Keratinocyte (primary cell): ENCODE measurements at places on chromosomes 12 and 14. TPM values are rescaled to one million over a fixed set of nuclear protein-coding genes. Genes with fewer than 3 reads are reported as not detected.

CLEC6A gene
- polyA plus RNA-seq: not detected in 3 replicates

RPL41 gene
- 7,566 to 10,481 TPM (median 10,062 TPM) in 3 replicates for polyA plus RNA-seq

- no peak for DNase-seq
- H3K4me3 ChIP-seq: no peak overlapping the region
- no peaks in the 10 kb centered on the region for H3K27me3 ChIP-seq
- H3K4me1 ChIP-seq: peaks cover 29% of the 10 kb centered on the region
- H3K36me3 ChIP-seq: no peaks in the 10 kb centered on the region
These were observed 125.4 kb downstream of the TMX1 start for GRCh38 chr14:51365241-51365965.

DNA sequence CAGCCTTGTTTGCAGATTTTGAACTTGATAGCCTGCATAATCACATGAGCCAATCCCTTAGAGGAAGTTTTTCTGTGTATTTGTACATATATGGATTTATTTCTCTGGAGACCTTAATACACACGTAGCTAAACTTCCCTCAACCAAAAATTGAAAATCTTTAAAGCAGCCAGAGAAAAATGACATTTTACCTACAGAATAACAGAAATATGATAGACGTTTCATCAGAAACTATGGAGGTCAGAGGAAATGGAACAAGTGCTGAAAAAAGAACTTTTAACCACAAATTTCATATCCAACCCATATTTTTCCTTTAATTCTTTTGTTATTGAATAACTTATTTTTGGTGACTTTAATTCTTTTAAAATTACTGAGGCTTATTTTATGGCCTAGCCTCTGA lies 177.7 kb downstream of the CCDC91 start:
- H3K36me3 ChIP-seq: peaks cover 3% of the 10 kb centered on the region
- H3K4me3 ChIP-seq: no peak overlapping the region
- no peak for DNase-seq
- H3K27ac ChIP-seq: no peak overlapping the region
- no peaks in the 10 kb centered on the region for H3K27me3 ChIP-seq

DNA sequence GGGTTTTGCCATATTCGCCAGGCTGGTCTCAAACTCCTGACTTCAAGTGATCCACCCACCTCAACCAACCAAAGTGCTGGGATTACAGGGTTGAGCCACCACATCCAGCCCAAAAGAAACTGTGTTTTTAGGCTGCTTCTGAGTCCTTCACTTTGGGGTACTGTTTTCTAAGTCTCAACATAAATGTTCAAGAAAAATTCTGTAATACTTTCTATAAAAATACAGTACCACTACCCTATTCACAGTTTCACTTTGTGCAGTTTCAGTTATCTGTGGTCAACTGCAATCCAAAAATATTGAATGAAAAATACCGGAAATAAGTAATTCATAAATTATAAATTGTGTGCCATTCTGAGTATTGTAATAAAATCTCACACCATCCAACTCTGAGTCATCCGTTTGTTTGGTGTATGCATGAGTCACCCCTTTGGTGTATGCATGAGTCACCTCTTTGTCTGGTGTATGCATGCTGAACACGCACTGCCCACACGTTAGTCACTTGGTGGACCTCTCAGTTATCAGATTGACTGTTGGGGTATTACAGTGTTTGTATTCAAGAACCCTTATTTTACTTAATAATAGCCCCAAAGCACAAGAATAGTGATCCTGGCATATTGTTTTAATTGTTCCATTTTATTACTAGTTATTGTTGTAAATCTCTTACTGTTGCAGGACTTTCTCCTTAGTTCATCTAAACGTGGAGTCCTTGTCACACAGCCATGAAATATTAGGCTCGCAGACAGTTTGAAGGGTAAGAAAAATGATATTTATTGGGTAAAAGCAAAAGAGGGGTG lies 190.2 kb downstream of the FSCB start:
- H3K36me3 ChIP-seq: no peaks in the 10 kb centered on the region
- H3K27ac ChIP-seq: peak overlapping the region; percentile 84

- H3K4me3 ChIP-seq: no peak overlapping the region
- no peak overlapping the region for H3K27ac ChIP-seq
- H3K36me3 ChIP-seq: no peaks in the 10 kb centered on the region
- H3K27me3 ChIP-seq: no peaks in the 10 kb centered on the region
- DNase-seq: no peak
These were observed 63.9 kb downstream of the BEGAIN start for GRCh38 chr14:100523131-100523842.

- peaks cover 22% of the 10 kb centered on the region for H3K36me3 ChIP-seq
- H3K4me3 ChIP-seq: no peak overlapping the region
- peak; percentile 19 for DNase-seq
- H3K4me1 ChIP-seq: peaks cover 53% of the 10 kb centered on the region
- no peaks in the 10 kb centered on the region for H3K27me3 ChIP-seq
- no peak overlapping the region for H3K27ac ChIP-seq
These were observed 24.2 kb upstream of the LRP1-AS start for GRCh38 chr12:57171668-57172067.

DNA sequence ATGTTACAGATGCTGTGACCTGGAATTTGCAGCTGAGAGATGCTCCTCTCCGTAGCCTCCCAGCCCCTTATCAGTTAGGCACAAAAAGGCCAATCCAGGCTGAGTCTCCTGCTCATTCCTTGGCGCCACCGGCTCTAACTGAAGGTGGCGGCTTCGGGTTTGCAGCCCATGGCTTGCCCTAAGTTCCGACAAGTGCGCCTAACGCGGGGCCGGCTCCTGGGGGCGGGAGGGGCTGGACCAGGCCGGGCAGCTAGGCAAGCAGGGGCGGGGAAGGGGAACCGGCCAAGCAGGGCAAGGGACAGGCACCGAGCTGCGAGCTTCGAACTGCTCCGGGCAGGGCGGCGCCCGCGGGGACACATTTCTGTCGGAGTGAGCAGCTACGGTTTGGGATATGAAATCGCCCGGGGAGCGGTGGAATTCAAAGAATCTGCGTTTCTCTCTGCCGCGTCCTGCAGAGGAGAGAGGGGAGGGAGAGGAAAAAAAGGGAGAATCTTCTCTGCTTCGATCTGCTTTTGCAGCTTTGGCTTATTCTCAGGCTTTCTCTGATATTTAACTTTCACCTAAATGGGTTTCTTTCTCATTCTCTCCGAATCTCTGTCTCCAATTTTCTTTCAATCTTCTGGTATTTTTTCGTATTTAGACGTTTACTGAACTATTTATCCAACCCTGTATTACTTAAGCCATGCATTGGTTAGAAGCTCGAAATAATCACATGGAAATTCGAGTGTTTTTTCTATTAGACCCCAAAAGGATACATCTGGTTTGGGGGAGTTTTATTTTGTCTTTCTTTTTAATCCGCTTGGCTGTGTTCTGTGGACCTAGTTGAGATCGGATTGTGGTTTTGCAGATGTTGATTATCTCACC lies 1.6 kb upstream of the HOXC12 start:
- H3K4me3 ChIP-seq: no peak overlapping the region
- peaks cover 83% of the 10 kb centered on the region for H3K27me3 ChIP-seq
- no peak overlapping the region for H3K27ac ChIP-seq
- no peak for DNase-seq

DNA sequence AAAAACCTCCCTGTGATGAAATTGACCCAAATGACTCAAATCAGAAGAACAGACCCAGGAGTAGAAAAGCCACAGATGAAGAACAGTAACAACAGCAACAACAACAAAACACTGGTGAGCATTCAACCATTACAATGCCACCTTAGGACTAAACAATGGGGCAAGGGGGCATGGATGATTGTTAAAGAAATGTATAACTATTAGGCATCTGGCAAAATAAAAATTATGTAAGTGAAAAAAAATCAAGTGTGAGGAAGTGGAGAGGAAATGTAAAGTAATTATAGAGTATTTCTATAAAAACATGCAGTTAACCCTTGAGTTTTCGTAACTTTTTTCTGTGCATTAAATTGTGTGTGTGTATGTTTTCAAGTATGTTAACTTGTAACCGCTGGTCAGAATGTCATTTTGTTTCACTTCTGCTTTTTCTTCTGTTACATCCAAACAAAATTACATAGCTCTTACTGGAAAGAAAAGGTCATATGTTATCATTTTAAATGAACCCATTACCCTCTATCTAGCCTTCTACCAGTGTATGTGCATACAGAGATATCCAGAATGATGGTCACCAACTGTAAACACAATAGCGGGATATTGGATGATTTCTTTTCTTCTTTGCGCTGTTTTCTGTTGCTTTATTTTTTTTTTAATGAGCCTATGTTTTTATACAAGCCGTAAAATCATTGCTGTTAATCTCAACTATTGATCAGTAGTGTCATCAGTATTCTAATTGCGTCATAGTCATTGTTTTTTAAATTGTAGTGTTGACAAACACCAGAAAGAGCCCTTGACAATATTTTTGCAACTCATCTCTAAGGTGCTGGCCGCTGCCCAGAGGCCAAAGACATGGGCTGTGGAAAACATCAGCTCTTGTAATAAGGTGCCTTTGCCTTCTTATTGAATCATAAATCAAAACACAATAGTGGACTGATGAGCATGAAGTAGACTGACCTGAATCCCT lies 170.6 kb downstream of the CRADD start:
- no peak overlapping the region for H3K27ac ChIP-seq
- no peak for DNase-seq
- H3K4me3 ChIP-seq: no peak overlapping the region
- H3K27me3 ChIP-seq: no peaks in the 10 kb centered on the region
- H3K36me3 ChIP-seq: no peaks in the 10 kb centered on the region
- no peaks in the 10 kb centered on the region for H3K4me1 ChIP-seq

- DNase-seq: no peak
- H3K36me3 ChIP-seq: no peaks in the 10 kb centered on the region
- H3K27ac ChIP-seq: no peak overlapping the region
- peaks cover 3% of the 10 kb centered on the region for H3K4me1 ChIP-seq
- no peaks in the 10 kb centered on the region for H3K27me3 ChIP-seq
- no peak overlapping the region for H3K4me3 ChIP-seq
These were observed 112.4 kb downstream of the PPP1R12A start for GRCh38 chr12:79822475-79822874.

DNA sequence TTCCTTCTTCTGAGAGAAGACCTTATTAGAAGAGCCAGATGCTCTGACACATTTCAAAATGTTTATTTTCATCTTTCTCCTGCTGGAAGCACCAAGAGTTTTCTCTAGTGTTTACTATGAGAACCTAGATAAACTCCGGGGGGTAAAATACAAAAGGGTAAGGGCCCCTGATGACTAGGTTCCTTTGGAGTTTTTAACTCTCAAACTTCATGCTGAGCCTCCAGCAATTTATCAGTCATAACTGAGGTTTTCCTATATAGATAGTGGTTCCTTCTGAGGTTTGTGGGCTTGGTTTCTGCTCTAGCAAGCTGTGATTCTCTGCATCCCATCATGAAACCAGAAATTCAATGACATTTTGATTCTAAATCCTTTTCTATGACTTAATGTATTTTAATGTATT lies 210.9 kb downstream of the LRFN5 start:
- no peaks in the 10 kb centered on the region for H3K4me1 ChIP-seq
- H3K4me3 ChIP-seq: no peak overlapping the region
- no peaks in the 10 kb centered on the region for H3K36me3 ChIP-seq

ANKRD33 gene
- polyA plus RNA-seq: not detected in 3 replicates

GRCh38 chr12:132400011-132400641 lies 70.7 kb upstream of the GALNT9 start:
- H3K4me3 ChIP-seq: no peak overlapping the region

- H3K27ac ChIP-seq: no peak overlapping the region
- no peaks in the 10 kb centered on the region for H3K27me3 ChIP-seq
- no peak overlapping the region for H3K4me3 ChIP-seq
- no peaks in the 10 kb centered on the region for H3K4me1 ChIP-seq
- H3K36me3 ChIP-seq: peaks cover 57% of the 10 kb centered on the region
- no peak for DNase-seq
These were observed 11.5 kb upstream of the PRKAG1 start for GRCh38 chr12:49030119-49030518.

- H3K27ac ChIP-seq: no peak overlapping the region
- H3K4me3 ChIP-seq: no peak overlapping the region
- no peak for DNase-seq
- H3K36me3 ChIP-seq: no peaks in the 10 kb centered on the region
These were observed 178.0 kb downstream of the DACT1 start for GRCh38 chr14:58815794-58816193.

- H3K4me1 ChIP-seq: no peaks in the 10 kb centered on the region
- H3K4me3 ChIP-seq: no peak overlapping the region
- no peaks in the 10 kb centered on the region for H3K27me3 ChIP-seq
- H3K36me3 ChIP-seq: peaks cover 6% of the 10 kb centered on the region
- no peak for DNase-seq
These were observed 155.1 kb downstream of the CEP83 start for GRCh38 chr12:94304566-94305061.

GRCh38 chr14:28770630-28771029 lies 4.0 kb downstream of the FOXG1 start:
- H3K4me1 ChIP-seq: no peaks in the 10 kb centered on the region
- H3K27me3 ChIP-seq: peaks cover 69% of the 10 kb centered on the region
- no peak for DNase-seq
- H3K36me3 ChIP-seq: no peaks in the 10 kb centered on the region
- H3K4me3 ChIP-seq: no peak overlapping the region

GRCh38 chr12:42854826-42855225 lies 265.3 kb upstream of the PRICKLE1 start:
- DNase-seq: no peak
- H3K27me3 ChIP-seq: no peaks in the 10 kb centered on the region
- no peak overlapping the region for H3K4me3 ChIP-seq
- no peak overlapping the region for H3K27ac ChIP-seq
- H3K36me3 ChIP-seq: no peaks in the 10 kb centered on the region
- no peaks in the 10 kb centered on the region for H3K4me1 ChIP-seq

PTCSC3 gene
- not detected in 3 replicates for polyA plus RNA-seq

- H3K36me3 ChIP-seq: peaks cover 3% of the 10 kb centered on the region
- H3K4me1 ChIP-seq: peaks cover 26% of the 10 kb centered on the region
- no peak overlapping the region for H3K4me3 ChIP-seq
- H3K27me3 ChIP-seq: no peaks in the 10 kb centered on the region
- no peak overlapping the region for H3K27ac ChIP-seq
These were observed 2.9 kb downstream of the CCNK start for GRCh38 chr14:99484106-99484505.

GRCh38 chr14:51012055-51012454 lies 67.8 kb upstream of the PYGL start:
- H3K4me3 ChIP-seq: no peak overlapping the region
- no peaks in the 10 kb centered on the region for H3K36me3 ChIP-seq
- H3K27me3 ChIP-seq: no peaks in the 10 kb centered on the region
- no peaks in the 10 kb centered on the region for H3K4me1 ChIP-seq
- no peak overlapping the region for H3K27ac ChIP-seq
- no peak for DNase-seq
